H7 (cell line): ENCODE measurements at places on chromosomes 5 and 9.

GRCh38 chr5:172105811-172106210, 82.2 kb downstream of the STK10 start:
- DNase-seq = no peak

DNA sequence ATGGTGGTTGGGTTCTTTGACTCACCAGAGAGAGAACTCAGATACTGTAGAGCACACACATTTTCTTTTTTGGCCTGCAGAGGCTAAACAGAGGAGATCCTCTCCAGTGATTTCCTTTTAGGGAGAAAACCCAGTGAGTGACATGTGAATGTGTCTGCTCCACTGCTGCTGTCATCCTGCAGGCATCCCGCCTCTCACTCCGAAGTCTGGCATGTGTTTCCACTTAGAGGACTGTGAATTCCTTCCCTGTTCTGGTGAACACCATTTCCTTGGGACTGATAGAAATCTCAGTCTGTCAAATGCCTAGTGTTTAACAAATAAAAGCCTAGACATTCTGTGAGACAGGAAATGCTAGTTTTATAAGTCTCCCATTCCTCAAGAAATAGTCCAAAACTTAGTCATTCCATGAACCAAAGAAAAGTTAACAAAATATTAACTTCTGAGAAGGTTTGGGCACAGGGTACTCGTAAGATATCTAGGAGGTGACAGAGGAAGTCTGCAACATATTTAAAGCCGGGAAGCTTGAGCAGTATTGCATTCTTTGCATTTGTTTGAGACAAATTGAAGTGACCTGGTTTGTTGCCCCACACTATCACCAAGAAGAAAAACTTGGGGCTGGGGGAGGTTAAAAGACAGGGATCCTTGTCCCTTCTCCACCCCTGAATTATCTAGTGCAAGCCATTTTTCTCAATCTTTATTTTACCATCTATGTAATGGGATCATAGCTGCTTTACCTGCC, 74.9 kb upstream of the NIPAL4 start:
- DNase-seq = no peak

- no peak for DNase-seq
These were observed 96.9 kb downstream of the PARP8 start for GRCh38 chr5:50763351-50763750.

- DNase-seq = no peak
These were observed 235.4 kb downstream of the DMRT2 start for GRCh38 chr9:1285526-1285925.

DNA sequence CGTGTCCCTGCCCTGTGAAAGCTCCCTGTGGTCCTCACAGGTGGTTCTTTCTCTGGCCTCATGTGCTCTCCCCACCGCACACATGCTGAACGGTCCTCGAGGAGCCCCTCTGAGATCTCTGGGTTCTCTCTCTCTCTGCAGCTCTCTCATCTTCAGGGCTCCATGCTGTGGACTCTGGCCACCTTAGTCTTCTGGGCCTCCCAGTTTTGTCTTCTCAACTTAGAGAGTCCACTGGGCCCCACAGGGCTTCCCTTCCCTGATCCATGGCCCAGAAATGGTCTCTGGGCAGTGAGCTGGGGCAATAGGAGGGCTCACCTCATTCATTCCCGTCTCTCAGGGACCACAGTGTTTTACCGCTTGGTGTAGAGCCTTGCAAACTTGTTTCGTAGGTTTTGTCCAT, 26.4 kb downstream of the FGD3 start:
- DNase-seq = no peak

DNA sequence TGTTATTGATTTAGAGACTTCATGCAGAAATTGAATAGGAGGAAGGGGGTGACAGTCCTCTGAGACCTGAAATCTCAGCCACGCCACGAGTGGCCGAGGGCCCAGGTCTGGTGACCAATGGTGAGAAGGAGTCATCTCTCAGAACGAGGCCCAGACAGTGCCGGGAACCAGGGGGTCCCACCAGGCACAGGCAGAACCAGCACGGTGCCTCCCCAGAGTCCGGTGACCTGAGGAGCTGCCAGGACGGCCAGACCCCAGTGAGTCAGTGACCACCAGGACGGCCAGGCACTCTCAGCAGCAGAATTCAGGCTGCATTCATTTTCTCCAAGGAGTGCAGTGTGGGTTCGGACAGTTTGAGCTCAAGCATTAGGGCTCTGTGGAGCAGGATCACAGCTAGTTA, 43.8 kb upstream of the NKD2 start:
- no peak for DNase-seq

DNA sequence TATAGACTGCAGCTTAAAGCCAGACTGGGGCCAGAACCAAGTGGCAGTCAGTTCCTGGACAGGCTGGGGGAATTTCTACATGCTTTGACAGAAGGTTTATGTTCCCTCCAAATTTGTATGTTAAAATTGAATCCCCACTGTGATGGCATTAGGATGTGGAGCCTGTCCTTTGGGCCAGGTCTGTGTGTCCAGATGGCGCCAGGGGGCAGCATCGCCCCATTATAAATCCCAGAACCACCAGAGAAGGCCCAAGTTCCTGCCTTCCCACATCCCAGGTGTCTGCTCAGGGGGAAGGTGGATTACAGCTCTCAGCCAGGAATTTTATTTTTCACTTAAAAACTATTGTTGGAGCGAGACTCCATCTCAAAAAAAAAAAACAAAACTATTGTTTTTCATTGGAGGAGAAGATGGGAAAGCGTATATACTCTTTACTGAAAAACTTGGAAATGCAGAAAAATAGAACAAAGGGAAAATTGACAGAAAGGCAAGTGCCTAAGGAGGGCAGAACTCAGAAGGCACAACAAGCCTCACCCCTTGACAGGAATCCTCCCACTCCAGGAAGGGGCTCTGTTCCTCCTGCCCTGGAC, 5.0 kb downstream of the IL3 start:
- DNase-seq = peak; percentile 94

DNA sequence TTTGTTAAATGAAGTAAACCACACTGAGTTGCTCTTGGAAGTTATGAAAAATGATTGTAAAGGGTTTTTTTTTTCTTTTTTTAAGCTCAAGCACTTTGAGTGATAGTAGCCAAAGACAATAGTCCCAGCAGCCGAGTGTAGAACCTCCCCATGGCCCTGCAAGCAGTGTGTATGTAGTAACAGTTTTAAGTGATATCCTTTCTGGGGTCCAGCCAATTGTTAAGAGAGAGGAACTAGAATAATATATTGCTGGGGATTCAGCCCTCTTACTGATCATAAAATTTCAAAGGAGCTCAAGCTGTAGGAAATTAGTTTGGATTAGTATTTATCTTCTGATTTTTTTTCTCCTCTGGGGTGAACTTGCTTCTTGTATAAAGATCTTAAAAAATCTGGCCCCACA, 43.2 kb downstream of the NPR3 start:
- no peak for DNase-seq

GRCh38 chr5:61784341-61784740, 452.3 kb downstream of the ZSWIM6 start:
- DNase-seq = no peak

DNA sequence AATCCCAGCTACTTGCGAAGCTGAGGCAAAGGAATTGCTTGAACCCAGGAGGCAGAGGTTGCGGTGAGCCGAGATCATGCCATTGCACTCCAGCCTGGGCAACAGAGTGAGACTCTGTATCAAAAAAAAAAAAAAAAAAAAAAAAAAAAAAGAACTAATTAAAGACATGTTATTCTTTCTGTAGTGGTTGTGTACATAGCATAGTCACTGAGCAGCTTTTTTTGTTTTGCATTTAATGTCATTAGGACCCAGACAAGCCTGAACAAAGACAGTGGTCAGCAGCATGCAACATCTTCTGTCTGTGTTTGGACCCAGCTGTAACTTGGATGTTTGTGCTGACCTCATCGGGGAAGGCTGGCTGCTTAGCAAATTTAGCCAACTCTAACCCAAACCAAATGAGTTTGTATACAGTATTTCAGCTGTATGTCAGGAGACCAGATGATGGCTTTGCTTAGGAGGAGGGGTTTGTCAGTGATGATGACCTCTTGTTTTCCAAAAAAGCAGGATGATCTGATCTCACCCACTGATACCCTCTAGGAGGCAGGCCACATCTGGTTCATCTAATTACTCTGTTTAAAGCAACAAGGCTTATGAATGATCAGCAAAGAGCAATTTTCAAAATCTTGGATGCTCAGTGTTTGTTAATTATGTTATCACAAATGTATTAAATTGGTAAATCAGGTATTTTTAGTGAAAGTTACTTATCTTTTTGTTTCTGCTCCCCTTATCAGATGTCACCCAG, 39.5 kb downstream of the SNCAIP start:
- no peak for DNase-seq

DNA sequence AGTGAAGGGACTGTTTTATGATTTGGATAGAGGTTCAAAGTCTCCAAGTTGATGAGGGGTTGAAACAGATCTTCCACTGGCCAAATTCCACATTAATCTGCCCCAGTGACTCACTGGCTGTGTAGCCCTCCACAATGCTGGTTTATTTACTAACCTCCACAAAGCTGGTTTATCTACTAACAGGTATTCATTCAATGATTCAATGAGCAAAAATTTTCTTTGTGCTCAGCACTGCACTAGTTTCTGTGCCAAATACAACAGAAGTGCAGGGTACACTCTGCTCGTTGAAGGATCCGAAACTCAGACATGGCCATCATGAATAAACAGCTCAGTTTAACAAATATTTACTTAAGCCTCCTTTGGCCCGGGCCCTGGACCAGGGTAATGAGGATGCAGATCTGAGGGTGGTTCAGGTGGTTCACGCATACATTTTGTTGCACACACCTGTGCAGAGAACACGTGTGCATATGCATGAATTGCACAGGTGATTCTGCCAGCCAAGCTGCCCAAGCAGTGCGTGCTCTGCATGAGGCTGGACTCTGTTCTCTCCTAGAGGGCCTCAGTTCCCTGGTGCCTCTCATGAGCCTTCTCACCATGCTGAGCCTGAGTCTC, 71.0 kb downstream of the SH3PXD2B start:
- no peak for DNase-seq

DNA sequence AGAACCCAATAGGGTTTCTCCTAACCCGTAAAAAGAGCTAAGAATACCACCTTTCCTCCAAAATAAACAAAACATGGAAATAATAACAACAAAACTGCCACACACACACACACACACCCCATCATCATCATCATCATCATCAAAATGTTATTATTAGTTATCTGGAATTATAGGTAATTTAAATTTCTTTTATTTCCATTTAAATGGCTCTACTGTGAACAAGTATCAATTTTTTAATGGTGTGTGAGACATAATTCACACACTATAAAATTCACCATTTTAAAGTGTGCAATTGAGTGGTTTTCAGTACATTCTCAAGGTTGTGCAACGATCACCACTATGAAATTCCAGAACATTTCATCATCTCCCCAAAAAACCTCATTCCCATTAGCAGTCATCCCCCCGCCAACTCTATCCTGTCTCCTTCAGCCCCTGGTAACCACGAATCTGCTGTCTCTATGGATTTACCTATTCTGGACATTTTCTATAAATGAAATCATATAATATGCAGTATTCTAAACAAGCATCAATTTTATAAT, 172.7 kb downstream of the ROR2 start:
- no peak for DNase-seq

GRCh38 chr5:10669983-10670382, 91.1 kb downstream of the DAP start:
- DNase-seq = no peak

GRCh38 chr9:68585034-68585761, 44.5 kb upstream of the TMEM252 start:
- peak; percentile 21 for DNase-seq

- DNase-seq = peak; percentile 97
These were observed 423 bp upstream of the ABCA2 start for GRCh38 chr9:137028263-137029057.

DNA sequence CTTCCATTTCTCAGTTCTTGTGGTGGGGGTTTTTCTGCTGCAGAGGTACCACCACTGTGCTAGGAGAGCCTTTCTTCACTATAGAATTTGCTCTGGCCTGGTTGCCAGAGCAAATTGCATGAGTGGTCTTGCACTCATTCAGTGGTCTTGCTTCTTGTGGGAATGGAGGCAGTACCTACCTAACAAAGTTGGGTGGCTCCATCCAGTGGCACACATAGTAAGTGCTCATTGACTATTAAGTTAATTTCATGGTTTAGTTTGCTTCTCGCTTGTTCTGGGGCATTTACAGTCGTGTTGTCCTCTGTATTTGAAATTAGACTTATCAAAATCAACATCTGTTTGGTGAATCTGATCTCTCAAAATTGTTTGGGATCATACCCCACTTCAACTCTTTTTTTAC, 23.0 kb downstream of the SLC28A3 start:
- no peak for DNase-seq

DNA sequence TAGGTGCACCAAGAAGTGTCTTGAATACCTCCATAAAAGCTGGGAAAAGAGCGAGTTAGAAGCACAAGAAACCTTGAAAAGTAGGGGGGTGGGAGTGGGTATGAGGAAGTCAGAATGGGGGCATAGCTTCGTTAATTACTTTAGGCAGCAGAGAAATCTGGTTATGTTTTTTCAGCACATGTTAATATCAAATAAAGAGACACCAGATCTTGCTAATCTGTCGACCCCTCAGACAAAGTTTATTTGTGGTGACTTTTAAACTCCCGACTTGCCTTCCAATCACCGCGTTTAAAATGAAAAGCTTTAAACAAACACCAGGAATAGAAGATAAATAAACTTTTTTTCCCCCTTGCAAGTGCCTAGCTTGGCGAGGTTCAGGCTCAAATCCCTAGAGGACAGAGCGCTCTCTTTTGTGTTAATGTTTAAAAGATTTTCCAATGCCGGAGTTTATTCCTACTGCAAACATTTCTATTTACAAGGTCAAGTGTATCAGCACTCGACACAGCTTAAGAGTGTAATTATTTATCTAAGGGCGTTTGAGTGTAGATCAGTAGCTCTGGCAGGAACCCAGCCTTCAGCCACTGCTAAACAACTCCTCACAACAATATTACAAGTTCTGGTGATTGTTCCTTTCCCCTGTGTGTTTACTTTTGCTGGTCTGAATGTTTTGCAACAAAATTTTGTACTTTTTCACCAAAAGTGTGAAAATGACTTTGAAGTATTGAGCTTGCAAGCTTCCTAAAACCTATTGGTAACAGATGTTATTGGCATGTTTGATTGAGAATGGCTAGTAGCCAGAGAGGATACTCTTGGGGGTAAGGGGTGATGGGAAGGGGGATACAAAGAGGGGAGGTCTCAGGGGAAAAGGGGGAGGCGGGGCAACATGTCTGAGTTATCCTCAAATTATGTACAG, 3.8 kb downstream of the GAS1 start:
- no peak for DNase-seq

DNA sequence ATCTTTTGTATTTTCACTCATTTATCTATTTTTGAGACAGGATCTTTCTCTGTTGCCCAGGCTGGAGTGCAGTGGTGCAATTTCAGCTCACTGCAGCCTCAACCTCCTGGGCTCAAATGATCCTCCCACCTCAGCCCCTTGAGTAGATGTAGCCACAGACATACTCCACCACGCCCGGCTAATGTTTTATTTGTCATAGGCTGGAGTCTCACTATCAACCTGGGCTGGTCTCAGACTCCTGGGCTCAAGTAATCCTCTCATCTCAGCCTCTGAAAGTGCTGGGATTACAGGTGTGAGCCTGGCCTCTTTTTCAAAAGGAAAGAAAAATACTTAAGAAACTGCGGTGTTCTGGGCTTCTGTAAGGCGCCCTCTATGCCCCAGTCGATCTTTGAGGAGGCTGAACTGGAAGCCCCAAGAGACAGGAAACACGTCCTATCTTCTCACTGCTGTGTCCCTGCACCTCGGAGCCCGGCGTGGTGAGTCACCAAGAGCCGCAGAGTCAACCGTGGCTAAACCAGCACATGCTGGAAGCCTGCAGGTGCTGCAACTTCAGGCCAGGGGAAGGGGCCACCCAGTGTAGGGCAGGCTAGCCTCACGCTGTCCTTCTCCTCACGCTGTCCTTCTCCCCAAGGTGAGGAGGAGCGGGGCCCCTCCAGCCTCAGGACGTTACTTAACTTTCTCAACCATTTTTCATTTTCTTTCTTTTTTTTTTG, 15.2 kb upstream of the LHX3 start:
- no peak for DNase-seq
